ENCODE measurements at places on chromosomes 13 and 19.

GRCh38 chr13:85525411-85525810 is 273.8 kb downstream of the SLITRK6 start:
- DNase-seq, result no peak

GRCh38 chr13:51180853-51181511 is 41.2 kb upstream of the FAM124A start:
- DNase-seq, result no peak

DNA sequence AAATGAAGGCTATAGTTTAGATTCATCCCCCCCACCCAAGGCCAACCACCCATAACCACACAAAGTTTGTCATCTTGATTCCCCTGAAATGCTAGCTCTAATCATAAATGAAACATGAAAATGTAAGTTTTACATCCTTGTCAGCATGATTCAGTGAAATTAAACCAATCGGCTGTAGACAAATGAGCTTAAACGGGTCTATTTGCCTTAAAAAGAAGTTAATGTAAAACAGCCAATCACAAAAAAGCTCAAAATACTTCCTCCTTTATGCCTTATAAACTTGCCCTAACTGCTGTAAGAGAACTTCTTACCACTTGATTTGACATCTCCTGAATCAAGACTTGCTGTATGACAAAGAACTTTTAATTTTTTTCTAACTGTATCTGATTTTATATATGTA is 34.5 kb upstream of the MRI1 start:
- DNase-seq, result no peak

GRCh38 chr13:36076211-36076610 is 55.0 kb downstream of the DCLK1 start:
- no peak for DNase-seq

GRCh38 chr19:39969266-39969665 is 1.7 kb upstream of the PSMC4 start:
- DNase-seq, result no peak

- DNase-seq, result no peak
Observed at GRCh38 chr19:29299416-29300380, 86.7 kb upstream of the UQCRFS1 start.
